ENCODE measurements at places on chromosomes 1 and 21.

- DNase-seq, result no peak
Measured at GRCh38 chr1:24964811-24965570, 34.9 kb upstream of the RUNX3 start.

GRCh38 chr1:204205486-204205885 lies 8.3 kb downstream of the GOLT1A start:
- no peak for DNase-seq

DNA sequence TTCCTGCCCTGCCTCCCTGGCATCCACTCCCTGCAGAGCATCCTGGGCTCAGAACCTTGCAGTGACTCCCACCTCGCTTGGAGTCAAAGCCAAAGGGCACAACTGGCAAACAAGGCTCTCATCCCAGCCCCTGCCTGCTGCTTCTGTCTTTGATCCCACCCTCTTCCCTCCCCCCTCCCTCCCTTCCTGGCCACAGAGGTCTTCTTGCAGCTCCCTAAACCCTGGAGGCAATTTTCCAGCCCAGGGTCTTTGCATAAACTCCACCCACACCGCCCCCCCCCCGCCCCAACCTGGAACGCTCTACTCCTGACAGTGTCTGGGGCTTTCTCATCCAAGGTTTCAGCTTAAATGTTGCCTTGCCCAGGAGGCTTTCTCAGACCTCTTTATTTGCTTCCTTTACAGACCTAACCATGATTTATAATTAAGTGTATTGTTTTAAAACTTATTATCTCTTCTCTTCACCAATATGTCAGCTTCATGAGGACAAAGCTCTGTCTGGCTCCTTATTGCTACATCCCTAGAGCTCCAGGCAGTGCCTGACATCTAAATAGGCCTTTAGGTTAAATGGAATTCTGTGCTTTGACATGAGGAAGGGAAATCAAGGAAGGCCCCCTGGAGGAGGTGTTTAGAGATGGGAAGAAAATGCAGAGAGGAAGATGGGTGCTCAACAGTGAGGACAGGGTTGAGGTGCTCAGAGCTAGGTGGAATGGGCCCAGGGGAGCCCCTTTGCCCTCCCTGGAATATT lies 37.7 kb upstream of the PADI1 start:
- no peak for DNase-seq

DNA sequence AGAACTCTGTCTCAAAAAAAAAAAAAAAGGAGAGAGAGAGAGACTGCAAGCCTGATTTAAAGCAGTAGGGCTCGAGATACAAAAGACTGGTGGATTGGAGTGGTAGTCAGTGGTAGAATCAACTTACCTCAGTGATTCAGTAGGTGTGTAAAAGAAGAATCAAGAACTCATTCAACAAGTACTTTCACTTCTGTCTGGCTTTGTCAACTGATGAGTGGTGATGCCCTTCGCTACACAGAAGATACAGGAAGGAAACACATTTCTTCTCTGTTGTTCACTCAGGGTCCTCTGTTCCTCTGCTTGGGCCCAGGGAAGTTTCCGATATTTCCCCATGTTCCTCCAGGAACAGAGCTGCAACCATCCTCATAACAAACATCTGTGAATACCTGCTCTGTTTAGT lies 68.6 kb upstream of the COG2 start:
- DNase-seq, result no peak

DNA sequence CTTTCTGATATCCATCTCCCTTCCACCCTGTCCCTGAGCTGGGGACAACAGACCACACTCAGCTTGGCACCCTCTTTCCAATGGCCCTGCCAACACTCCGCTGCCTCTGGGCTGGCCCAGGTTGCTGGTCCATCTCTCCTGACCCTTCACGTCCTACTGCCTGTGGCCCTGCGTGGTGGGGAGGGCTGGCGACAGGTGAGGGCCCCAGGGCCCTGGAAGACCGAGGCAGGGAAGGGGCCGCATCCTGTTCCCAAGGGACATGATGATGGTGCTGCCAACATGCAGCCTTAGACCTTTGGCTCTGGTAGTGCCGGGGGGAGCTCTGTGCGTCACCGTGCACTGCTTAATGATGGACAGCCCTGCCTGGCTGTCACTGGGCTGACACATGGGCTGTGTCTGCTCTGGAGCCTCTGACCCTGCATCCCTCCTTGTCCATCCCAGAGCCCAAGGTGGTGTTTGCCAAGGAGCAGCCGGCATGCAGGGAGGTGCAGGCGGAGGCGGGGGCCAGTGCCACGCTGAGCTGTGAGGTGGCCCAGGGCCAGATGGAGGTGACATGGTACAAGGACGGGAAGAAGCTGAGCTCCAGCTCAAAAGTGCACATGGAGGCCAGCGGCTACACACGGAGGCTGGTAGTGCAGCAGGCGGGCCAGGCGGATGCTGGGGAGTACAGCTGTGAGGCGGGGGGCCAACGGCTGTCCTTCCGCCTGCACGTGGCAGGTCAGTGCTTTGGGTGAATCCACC lies 65.2 kb downstream of the OBSCN start:
- DNase-seq, result no peak

DNA sequence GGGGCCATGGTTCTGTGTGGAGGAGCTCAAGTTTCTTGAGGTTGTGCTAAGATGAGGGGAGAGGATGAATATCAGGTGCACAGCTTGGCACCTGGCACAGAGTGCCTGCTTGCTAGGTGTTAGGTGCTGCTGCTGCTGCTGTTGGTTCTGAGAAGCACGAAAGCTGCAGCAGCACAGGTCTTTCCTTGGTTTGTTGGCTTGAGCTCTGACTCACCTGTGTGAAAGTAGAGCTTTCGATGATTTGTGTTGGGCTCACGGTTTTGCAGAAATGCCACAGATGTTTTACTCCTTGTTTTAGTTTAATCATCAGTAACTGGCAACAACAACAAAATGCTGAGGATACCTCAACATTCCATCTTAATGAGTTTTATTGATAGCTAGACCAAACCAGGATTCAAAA lies 221.6 kb downstream of the BRINP2 start:
- no peak for DNase-seq

DNA sequence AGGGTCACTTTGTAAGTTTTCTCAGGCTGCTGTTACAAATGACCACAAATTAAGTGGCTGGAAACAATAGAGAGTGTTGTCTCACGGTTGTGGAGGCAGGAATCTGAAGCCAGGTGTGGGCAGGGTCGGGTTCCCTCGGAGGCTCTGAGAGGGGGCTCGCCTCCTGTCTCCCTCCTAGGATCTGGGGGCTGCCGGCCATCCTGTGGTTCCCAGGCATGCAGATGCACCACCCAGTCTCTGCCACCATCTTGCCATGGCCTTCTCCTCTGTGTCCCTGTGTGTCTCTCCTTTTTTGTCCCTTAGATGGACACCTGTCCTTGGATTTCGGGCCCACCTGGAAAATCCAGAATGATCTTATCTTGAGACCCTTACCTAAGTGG lies 4.8 kb downstream of the TP73 start:
- DNase-seq, result no peak

GRCh38 chr1:197915862-197916499 lies 1.2 kb upstream of the LHX9 start:
- DNase-seq, result peak; percentile 94

- no peak for DNase-seq
Measured at GRCh38 chr1:98398649-98399048, 262.9 kb upstream of the SNX7 start.

- DNase-seq, result no peak
Measured at GRCh38 chr1:2379733-2380404, 11.5 kb downstream of the MORN1 start.

DNA sequence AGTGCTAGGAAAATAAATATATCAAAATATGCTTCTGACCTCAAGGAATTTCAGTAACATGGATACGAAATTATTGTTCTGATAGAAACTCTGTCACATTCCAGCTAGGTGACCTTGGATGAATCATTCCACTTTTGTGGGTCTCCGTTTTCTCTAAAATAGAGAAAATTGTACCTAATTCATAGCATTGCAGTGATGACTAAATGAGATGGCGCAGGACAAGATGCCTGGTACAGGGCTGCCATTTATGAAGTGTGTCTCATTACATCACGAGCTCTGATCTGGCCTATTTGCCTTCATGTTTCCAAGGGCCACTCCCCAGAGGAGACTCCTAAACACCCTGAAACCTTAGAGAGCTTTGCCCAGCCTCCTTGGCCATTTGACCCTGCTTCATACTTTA lies 480.0 kb upstream of the USP24 start:
- DNase-seq, result no peak

- peak; percentile 93 for DNase-seq
Measured at GRCh38 chr21:42661688-42662429, 8.4 kb downstream of the PDE9A start.

DNA sequence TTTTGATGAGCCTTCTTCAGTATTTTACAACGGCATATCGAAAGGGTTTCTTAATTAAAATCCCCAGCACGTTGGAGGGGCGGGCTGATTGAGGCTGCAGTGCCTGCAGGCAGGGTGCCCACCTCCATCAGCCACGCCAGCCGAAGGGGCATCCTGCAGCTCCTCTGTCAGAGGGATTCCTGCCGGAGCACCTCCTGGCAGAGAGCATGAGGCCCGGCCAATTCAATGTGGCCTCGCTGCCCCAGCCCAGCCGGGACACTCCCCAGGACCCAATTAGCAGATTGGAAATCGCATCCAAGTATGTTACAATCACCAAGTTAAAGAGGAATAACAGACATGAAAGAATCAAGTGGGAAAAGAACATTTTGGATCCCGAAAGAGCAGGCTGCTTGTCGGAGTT lies 216.6 kb downstream of the ST6GALNAC3 start:
- DNase-seq, result peak; percentile 41

- peak; percentile 29 for DNase-seq
Measured at GRCh38 chr1:190439447-190439846, 38.2 kb downstream of the BRINP3 start.

DNA sequence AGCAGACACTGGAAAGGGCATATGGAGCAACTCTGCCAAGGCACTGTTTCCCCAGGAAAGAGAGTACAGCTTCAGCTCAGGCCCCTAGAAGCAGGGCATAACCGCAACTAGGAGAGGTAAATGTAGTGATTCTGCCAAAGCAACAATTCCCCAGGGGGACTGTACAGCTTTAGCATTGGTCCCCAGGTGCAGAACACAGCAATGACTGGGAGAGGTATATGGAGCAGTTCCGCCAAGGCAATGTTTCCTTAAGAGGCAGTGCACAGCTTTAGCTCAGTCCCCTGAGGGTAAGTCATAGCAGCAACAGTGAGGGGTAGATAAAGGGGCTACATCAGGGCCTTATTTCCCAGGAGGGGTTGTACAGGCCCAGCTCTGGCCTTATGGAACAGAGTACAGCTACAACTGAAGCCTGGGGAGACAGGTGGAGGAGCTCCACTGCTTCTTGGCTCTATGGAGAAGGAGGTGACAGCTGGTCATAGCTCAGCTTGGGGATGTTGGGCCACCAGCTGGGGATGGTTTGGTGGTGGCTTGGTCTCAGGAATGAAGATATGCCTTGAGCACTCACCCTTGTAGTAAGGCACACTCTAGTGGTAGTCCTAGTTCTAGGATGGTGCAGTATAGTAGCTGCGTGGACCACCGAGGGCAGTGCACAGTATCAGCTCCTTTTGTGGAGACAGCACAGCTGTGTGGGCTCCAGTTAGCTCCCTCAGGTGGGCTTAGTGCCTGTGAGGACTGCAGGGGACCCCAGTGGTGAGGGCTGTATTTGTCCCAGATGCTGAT lies 582.7 kb downstream of the PTPRC start:
- DNase-seq, result no peak
